Cardiac fibroblast (primary cell): ENCODE measurements at places on chromosomes 5 and 9.

GRCh38 chr9:70285981-70286598, 27.3 kb downstream of the SMC5 start:
- peak; percentile 30 for DNase-seq

DNA sequence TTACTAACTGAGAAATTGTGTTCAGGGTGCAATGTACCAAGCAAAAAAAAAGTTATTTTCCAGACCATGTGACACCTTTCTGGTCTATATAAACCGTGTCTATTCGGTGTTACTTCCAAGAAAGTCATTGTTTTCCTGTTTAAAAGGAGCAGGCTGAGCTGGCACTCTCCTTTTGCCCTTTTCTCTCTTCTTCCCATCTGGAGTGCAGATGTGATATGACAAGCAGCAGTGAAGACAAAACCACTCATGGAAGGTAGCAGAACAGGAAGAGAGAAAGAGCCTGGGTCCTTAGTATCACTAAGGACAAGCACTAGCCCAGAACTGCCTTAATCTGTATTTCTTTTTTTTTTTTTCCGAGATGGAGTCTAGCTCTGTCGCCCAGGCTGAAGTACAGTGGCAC, 25.6 kb downstream of the LYRM7 start:
- no peak for DNase-seq

GRCh38 chr5:109522404-109522803, 112.6 kb upstream of the PJA2 start:
- no peak for DNase-seq

DNA sequence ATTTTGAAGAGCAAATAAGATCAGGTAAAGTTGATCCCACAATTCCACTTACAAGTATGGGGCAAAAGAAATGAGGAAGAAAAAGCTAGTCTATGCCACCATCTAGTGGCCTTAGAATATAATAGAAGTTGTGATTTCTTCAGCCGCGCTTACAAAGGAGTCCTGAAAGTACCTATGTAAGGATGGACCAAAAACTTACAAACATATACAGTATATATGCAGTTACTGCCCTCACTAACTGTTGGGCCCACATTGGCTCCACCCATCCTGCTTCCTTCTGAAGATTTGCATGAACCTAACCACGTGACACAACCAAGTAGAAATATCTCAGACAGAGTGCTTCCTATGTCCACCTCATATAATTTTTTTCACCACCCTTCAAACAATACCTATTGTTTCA, 11.7 kb upstream of the OR13D1 start:
- DNase-seq, result peak; percentile 68

DNA sequence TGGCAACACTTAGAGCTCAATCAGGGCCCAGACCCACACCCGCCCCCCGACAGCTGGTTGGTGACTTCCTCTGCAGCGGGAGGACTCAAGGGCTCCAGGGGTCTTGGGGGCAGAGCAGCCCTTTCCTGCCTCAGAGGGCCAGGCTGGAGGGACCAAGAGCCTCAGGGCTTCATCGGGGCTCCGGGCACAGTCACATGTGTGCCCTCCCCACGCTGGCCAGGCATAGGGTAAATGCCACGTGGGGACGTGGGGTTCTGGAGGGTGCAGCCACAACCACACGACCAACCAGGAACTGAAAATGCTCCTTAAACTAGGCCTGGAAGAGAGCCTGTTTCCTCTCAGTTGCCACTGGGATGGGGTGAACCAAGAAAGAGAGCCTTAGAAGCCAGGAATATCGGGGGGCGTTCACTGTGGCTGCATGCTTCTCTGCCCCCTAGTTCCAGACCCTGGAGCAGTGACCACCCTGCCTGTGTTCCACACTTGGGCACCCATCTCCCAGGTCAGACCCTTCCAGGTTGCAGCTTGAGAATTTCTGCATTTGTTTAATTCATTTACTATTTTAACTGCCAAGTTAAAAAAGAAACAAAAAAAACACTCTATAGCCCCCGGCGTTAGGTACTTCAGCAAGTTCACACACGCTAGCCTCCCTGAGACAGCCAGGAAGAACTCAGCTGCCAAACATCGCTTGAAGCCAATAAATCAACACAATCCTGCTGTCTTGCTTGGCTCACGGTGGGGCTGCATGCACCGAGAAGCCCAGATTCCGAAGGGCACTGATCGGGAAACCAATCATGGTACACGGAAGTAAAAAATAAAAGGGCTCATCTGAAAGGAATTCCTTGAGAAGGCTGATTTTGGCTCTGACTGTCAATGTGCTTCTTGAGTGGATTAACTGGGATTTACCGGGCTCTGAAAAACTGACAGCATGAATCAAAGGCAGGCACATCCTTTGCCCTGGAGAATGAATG, 56.1 kb upstream of the PHYKPL start:
- DNase-seq, result no peak

GRCh38 chr9:74496819-74497747, at the start of gene RORB:
Gene RORB (plus strand): TSS chr9:74497335. CDS start chr9:74497977, 642 bp downstream.
- peak; percentile 12 for DNase-seq

DNA sequence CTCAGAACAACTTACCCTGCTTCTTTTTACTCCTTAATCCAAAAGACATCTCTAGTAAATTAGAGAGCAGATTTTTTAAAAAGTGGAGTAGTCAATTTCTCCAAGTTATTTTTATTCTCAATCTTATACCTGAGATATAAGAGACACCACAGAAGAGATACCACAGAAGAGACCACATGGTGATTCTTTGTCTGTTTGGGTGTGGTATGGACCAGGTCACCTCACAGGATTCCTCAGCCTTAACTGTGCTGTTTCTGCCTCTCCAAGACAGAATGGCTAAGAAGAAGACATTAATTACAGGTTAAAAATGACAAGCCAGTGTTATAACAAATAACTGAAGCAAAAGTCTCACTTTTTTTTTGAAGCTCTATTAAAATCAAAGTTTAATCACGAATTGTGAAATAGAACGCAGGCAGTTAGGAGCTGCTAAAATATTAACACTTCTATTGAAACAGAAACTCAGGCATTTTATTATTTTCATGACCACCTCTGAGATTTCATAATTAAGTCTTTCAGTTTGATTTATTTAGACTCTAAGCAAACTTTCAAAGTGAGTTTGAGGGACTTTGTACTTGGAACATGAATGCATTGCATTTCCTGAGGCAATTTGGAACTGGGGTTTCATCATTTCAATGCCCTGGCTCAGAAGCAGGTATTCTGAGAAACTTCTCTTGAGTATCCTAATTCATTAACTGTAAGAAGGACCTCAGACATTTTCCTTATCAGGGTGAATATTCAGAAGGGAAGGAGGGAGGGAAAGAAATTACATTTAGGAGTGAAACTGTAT, 280.7 kb downstream of the KCTD16 start:
- no peak for DNase-seq

DNA sequence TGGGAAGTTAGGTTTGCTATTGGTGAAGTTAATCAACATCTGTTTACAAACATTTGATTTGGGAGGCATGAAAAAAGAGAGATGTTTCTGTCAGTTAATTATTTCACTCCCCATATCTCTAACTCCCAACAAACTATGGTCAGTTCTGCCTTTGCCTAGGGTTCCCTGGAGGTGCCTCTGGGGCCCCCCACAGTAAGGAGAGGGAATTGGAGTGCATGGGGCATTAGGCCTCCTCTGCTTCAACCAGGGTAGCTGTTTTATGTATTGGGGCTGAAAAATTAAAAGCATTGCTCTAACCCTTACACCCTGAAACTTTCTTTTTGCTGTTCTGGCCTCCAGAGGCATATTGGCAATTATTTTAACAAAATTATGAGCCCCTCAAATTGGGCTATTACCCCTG, 32.3 kb downstream of the RUSC2 start:
- DNase-seq, result no peak

DNA sequence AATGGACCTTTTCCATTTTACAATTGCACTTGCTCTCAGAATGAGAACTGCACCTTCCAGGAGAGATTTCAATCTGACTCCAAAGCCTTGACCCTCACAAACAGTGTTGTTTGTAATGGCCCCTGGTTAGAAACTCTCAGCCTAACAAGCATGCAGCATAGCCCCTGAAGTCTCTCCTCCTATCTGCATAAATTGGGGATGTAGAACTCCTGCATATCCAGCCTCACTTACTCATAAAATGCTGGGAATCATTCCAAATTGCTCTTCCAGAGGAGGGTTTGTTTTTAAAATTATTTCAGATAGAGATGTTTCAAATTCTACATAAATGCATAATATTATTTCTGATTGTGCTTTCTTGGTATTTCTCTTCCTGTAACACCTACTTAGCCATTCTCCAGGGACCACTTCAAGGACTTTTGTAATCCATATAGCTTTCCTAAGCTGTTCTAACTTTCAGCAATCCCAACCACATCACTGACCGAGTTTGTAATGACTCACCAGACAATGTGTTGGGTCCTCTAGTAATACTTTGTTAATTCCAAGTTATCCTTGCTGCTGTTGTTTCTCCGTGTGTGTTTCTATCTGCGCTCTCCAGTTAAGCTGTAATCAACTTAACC, 143.8 kb upstream of the CCDC152 start:
- DNase-seq, result peak; percentile 49

DNA sequence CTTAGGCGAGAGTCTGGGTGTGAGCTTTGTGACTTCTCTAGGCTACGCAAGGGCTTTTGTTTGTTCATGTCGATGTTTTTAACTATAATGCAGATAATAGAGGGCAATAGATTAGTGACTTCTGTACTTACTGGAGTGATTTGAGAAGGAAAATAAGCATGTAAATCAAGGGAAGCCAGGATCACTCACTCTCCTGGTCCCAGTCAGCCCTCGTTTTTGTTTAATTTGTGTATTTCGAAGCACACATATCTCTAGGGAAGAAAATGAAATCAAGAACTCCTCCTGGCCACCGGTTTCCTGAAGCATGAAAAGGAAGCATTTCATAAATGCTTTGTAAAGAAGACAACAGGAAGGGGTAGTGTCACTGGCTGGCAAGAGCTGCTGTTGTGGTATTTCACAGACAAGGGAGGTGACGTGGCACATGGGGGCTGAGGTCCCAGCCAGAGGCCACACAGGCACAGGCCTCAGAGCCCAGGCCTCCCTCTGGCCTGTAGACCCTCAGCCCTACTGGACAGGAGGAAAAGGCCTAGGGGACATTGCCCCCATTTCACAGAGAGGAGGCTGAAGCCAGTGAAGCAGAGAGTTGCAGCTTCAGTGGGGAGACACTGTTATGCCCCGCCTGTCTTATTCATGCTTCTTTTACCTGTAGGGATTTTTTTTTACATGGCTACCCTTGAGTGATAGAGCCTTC, 34.1 kb downstream of the IRF1 start:
- DNase-seq, result peak; percentile 74

DNA sequence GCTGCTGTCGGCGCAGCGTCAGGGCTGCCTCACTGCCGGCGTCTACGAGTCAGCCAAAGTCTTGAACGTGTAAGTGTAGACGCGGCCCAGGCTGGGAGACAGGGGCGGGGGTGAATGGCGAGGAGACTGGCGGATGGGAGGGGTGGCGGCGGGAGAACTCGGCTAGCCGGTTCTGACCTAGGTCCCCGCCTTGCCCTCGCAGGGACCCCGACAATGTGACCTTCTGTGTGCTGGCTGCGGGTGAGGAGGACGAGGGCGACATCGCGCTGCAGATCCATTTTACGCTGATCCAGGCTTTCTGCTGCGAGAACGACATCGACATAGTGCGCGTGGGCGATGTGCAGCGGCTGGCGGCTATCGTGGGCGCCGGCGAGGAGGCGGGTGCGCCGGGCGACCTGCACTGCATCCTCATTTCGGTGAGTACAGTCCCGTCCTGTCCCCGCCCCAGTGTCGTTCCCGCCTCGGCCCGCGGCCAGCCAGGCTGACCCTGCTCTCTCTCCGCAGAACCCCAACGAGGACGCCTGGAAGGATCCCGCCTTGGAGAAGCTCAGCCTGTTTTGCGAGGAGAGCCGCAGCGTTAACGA, 745 bp downstream of the GADD45G start:
- DNase-seq, result peak; percentile 47

DNA sequence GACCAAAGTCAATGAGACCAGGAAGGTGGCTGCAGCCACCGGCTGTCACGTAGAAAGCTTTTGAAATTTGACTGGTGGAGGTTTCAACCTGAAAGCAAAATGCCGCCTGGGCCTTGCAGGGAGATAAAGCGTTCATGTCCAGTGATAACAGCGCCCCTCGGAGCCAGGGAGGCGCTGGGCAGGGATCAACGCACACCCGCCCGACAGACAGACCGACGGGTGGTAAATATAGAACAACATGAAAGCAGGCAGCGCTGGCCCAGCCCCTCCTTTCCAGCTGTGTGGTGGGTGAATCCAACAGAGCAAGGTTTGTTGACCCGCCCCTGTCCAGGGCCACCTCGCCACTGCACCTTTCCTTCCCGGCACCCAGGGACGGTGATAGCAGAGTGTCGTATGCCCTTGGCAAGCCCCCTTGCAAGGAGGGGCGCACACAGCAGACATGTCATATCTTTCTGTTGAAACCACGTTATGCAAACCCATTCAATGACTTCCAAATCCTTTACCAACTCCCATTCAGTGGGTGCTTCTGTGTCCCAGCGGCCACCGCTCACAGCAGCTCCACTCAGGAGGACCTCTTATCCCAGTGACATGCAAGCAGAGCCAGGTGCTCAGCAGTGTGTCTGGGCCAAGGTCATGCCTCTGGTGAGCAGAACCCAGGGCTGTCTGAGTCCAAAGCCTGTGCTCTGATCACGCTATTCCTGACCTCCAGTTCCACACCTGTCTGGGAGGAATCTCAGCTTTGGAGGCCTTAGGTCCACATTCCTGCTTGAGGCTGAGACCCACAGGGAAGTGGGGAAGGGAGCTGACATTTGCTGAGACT, 38.7 kb downstream of the NKX2-5 start:
- no peak for DNase-seq

DNA sequence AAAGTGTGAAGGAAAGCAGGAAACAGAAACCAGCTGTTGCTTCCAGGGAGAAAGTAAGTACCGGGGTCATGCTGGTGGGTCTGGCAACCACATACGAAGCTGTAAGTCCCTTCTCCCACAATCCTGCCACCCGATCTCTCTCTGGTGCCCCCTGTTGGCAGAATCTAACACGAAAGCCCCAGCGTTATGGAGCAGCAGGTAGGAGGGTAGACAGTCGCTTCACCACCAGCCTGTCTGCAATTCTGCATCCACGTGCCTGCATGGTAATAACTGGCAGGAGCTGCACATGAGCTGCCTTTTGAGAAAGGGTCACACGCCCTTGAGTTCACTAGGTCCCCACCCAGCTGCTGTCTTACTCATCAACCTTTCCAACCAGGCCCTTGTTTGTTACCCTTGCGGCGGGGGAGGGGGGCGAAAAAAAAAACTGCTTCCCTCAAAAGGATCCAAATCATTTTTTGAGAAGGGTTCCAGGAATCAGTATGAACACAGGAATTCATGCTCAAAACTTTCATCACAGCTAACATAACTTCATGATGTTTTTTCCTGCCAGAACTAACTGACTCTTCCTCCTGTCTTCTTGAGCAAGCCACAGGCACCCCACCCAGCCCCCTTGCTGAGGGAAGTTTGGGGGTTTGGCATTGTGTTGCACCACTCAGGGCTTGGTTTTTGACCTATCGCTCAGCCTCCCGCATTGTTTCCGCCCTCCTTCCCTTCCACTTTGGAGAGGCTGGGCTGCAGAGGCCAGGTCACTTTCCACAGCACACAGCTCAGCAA, 19.6 kb upstream of the TMEM252 start:
- peak; percentile 92 for DNase-seq

DNA sequence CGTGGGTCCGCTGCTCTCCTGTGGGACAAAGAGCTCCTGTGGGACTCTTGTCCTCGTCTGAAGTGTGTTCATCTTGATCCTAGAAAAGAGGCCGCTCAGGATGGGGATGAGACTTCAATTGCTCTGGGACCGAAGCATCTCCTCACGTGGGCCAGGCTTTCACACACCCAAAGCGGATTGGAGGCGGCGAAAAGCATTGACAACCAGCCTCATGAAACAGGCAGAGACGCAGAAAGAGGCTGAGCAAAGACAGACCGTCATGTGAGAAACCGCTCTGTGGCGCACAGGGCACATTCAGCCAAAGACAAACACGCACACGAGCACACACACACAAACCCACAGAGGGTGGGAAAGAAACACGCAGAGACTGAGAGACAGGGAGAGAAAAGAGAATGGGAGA, 479.5 kb downstream of the SPATA31A7 start:
- DNase-seq, result no peak
